GM18507 (cell line): ENCODE measurements at places on chromosomes 12 and 14.

DNA sequence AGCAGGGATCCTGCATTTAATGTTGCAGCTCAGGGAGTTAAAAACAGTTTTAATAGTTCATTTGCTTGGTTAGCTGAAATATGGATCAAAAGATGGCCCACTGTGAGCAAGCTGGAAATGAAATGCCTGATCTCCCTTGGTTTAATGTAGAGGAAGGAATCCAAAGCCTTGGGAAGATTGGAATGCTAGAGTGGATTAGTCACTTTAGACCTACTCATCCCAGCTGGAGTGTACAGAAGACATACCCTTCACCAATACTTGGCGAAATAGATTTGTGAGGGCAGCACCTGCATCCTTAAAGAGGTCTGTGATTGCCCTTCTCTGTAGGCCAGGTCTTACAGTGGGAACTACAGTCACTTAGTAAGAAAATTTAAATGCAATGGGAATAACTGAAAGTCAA is 58.0 kb upstream of the KRAS start:
- DNase-seq = no peak

DNA sequence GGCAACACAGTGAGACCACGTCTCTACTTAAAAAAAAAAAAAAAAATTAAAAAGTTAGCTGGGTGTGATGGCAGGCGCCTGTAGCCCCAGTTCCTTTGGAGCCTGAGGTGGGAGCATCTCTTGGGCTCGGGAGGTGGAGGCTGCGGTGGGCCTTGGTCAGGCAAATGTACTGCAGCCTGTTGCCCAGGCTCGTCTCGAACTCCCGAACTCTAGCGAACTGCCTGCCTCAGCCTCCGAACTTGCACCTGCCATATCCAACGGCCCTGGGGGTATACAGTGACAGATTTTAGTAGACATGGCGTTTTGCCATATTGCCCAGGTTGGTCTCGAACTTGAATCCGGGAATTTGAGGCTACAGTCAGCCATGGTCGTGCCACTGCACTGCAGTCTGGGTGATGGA is 195.4 kb downstream of the ALG10 start:
- DNase-seq = no peak

GRCh38 chr12:27844366-27845090 is 64.5 kb upstream of the MANSC4 start:
- no peak for DNase-seq

GRCh38 chr12:91732086-91732485 is 413.6 kb downstream of the BTG1 start:
- no peak for DNase-seq

GRCh38 chr12:7060353-7060954 is at the start of gene C1S:
TSS of gene C1S (plus strand) at chr12:7060718. CDS start at chr12:7061913, 1,195 bp downstream.
- DNase-seq = no peak
